Activated CD4-positive, alpha-beta T cell treated with anti-CD3 and anti-CD28 coated beads for 1 hour (primary cell): ENCODE measurements at places on chromosomes 11 and 22.

DNA sequence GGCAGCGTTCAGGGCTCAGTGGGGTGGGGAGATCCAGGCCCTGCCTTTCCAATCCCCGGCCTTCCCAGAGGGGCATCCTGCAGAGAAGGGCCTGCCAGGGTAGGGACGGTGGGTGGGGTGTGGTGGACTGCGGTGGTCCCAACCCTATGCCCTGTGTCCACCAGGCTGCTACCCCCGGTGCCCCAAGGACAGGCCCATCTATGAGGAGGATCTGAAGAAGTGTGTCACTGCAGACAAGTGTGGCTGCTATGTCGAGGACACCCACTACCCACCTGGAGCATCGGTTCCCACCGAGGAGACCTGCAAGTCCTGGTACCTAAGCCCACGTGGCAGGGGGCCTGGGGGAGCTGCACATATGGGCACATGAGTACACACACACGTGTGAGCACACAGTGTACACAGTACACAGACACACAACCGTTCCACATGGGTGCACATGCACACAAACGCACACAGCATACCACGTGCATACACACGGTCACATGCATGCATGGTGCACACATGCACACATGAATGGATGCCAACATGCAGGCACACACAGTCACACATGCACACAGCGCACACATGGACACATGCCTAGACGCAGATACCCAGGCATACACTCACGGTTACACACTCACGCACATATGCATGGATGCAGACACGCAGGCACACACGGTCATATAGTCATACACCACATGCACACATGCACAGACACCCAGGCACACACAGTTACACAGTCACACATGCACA lies 16.1 kb downstream of the MUC2 start:
- DNase-seq: no peak

DNA sequence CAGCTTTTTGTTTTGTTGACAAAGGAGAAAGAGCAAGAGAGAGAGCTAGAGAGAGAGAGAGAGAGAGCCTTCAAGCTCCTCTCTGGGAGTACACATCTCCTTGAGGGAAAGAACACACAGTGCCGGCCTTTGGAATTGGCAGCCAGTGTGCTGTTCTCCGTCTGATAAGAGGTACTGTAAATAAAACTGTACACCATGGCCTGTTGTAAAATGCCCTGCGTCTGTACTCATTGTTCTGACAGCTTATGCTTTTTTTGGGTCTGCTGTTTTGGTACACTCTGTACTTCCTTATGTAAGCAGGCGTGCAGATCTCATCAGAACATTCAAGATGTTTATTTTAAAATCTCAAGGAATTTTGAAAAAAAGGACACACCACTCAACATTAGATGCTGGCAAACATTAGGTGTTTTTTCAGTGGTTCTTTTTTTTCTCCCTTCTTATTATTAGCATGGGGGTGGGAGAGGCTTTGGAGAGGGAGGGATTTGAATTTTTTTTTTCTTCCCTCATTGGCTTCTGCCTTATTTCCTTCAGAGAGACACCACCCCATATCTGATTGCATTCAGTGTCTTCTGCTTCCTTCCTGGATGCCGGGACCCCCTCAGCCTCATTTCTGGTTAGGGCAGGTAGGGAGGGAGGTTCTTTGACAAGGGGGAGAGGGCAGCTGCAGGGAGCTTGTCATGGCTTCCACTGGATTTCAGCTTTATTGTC lies 116.8 kb upstream of the NNMT start:
- DNase-seq: no peak

DNA sequence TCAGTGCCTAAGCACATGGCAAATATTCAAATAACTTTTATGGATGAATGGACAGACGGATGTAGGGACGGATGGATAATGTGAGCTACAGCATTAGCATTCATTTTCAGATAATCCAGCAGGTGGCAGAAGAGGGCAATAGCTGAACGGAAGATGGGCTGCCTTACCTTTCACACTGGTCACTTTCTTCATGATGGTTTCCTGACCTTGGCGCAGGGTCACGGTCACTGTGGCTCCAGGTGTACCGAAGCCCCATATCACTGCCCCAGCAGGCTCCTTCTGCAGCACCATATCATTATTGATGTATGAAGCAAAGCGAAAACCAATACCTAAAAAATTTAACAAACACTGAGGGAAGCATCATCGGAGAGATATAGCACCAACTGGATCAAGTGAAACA lies 4.3 kb downstream of the SIAE start:
- DNase-seq: no peak

GRCh38 chr22:27726686-27727449 lies 74.7 kb downstream of the MN1 start:
- no peak for DNase-seq

GRCh38 chr22:50732681-50733080 lies 5.3 kb upstream of the ACR start:
- no peak for DNase-seq

GRCh38 chr11:134063991-134064747 lies 4.7 kb upstream of the JAM3 start:
- DNase-seq: no peak

GRCh38 chr11:126337474-126338241 lies 17.8 kb upstream of the ST3GAL4 start:
- DNase-seq: no peak

DNA sequence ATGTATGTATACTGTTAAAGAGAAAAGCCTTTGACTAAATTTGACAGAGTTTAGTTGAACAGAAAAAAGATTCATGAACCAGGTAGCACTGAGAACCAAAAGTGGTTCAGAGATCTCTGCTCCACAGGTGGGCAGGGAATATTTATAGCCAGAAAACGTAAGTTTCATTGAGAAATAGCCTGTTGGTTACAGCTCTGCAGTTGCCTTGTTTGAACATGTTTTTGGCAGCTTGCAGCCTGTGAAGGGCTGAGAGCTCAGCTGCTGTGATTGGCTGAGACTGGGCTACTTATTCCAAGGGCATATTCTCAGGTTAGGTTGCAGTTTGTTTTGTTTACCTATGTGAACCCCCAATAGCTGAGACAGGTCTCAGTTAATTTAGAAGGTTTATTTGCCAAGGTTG lies 13.5 kb upstream of the ZNF74 start:
- no peak for DNase-seq

DNA sequence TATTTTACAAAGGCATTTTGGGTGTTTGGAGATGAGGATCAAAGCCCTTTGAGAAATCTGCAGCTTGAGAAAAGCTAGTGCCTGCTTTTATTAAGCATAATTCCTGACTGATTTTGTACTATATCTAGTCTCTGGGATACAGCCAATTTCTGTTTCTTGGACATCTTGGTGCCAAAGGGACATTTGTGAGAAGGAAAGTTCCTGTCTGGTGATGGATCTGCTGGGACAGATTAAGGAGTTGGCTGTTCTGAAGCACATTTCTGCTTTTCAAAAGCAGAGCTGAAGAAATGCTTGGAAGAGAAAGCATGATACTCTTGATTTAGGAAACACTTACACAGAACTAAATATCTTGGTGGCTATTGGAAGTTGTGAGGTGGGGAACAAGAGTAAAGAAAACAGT lies 254.6 kb upstream of the CCDC90B start:
- DNase-seq: no peak

- DNase-seq: peak; percentile 34
Measured at GRCh38 chr11:2898366-2899079, 12.9 kb upstream of the CDKN1C start.

DNA sequence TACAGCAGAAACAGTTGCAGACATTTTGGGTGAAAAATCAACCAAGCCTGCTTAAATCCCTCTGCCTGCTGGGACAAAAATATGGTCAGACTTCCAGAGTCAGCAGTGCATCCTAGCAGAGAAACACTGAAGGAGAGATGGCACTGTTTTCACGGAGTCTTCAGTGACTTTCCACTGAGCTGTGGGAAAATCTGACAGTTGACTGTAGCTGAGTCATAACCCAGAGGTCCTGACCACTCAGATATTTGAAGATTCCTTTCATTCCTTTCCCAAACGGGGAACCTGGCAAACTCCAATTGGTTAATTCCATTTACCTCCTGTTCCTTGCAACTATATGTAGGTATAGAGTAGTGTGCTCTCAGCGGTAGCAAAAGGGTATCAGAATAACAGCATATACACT lies 20.9 kb upstream of the UPB1 start:
- DNase-seq: no peak

DNA sequence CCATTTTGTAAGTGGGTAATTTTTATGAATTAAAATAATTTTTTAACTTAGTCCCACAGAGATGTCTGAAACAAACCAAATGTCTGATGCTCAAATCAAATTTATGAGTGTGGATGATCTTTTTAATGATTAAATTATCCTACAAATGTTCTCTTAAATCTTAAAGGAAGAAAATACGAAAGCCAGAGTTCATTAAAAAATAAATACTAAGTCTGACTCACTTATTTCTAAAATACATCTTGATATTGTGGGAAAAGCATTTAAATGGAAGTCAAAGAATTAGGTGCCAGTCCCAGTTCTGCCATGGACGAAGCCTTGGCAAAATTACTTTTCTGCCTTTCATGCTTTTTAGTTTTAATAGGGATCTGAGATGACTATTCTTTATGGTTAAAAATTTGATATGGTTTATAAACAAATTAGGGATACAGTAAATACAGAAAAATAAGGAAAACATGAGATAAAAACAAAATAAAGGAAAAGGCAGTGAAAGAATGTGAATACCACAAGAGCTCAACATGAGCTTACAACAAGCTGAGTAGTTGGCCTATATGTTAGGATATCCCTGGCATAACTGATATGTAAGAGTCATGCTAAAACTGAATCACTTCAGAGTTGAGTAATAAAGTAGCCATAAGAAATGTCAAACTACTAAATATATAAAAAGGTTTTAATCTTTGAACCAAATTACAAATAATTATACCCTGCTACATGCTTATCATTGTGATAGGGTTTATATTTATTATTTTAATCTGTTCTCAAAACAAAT lies 9.2 kb downstream of the CCDC34 start:
- DNase-seq: no peak

DNA sequence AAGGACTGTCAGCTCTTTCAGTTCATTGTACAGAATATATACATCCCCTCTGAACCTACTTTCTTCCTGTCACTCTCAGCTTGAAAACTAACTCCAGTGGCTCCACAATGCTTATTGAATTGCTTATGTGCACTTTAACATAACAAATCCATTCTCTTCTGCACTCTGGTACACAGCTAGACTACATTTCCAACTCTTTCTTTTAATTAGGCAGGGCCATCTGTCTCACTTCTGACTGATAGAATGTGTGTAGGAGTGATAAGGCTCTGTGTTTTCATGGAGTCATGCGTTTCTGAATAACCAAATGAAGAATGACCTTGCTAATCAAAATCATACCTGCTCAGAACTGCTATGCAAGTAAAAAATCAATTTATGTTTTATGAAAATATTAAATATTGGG lies 278.5 kb upstream of the CCDC179 start:
- DNase-seq: no peak

DNA sequence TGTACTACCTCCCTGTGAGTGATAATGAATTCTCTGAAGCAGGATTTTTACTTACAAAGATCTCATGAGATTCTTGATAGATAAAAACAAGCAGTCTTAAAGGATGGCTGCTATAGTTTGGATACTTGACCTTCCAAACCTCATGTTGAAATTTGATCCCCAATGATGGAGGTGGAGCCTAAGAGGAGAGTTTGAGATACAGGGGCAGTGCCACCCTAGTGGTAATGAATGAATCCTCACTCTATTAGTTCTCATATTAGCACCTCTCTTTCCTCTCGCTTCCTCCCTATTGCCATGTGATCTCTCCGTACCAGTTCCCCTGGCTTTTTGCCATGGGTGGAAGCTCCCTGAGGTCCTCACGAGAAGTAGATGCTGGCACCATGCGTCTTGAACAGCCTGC lies 37.9 kb upstream of the OR8B8 start:
- DNase-seq: no peak

DNA sequence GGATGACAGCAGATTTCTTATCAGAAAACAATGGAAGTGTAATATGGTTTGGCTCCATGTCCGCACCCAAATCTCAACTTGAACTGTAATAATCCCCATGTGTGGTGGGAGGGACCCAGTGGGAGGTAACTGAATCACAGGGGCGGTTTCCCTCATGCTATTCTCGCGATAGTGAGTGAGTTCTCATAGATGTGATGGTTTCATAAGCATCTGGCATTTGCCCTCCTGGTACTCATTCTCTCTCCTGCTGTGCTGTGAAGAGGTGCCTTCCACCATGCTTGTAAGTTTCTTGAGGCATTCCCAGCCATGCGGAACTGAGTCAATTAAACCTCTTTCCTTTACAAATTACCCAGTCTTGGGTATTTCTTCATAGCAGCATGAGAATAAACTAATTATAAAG lies 81.0 kb upstream of the SCUBE2 start:
- no peak for DNase-seq

DNA sequence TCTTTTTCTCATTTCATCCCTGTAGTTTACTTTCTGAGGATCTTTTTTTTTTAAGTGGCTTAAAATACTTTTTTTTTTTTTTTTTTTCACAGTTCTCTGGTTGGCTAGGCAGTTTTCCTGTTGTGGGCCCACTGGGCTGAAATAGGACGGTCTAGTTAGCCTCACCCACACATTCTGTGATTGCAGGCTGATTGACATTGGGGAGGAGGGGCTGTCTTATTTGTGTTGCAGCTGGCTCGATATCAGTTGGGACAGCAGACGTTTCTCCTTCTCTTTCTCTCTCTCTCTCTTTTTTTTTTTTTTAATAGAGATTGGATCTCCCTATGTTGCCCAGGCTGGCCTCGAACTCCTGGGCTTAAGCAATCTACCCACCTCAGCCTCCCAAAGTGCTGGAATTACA lies 6.9 kb downstream of the BCR start:
- DNase-seq: no peak

DNA sequence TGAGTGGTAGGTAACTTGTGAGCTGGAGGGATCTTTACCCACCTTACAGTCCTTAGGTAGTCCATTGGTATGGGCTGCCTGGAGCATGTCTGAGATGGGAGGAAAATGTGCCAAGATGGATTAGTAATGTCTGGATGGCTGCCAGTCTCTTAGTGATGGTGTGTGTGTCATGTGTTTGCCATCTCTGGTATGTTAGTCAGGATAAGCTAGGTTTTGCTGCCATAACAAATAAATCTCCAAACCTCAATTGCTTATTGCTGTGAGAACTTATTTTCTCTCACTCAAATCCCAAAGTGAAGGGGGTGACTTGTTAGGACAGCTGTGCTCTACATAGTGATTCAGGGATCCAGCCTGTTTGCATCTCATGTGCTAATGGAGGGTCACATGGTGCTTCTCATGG lies 40.9 kb upstream of the MYEOV start:
- no peak for DNase-seq

- DNase-seq: no peak
Measured at GRCh38 chr11:27097551-27097950, 56.9 kb downstream of the BBOX1 start.

DNA sequence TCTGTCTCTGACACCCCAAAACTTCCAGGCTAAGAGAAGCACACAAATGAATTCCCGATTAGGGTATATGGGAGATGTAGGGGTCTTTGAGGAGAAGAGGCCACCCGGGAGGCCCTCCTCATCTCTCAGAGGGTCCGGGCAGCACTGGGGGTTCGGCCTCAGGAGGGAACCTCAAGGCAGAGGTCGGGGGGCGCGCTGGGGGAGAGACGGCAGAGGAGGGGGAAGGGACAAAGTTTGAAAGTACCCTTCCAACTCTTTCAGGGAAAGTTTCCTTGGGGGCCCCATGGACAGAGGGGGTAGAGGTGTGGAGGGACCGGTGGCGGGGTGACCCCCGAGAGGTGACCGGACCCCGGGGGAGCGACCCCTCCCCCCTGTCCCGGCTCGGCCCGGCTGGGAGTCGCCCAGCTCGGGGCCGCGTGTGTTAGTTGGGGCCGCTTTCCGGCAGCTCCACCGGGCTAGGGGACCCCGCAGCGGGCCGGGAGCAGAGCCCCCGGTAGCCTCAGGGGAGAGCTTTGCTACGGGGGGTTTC lies 3.3 kb upstream of the GCAT start:
- DNase-seq: no peak

- no peak for DNase-seq
Measured at GRCh38 chr11:12581416-12581815, 92.8 kb upstream of the TEAD1 start.
